ENCODE measurements at places on chromosomes 2 and 18.

DNA sequence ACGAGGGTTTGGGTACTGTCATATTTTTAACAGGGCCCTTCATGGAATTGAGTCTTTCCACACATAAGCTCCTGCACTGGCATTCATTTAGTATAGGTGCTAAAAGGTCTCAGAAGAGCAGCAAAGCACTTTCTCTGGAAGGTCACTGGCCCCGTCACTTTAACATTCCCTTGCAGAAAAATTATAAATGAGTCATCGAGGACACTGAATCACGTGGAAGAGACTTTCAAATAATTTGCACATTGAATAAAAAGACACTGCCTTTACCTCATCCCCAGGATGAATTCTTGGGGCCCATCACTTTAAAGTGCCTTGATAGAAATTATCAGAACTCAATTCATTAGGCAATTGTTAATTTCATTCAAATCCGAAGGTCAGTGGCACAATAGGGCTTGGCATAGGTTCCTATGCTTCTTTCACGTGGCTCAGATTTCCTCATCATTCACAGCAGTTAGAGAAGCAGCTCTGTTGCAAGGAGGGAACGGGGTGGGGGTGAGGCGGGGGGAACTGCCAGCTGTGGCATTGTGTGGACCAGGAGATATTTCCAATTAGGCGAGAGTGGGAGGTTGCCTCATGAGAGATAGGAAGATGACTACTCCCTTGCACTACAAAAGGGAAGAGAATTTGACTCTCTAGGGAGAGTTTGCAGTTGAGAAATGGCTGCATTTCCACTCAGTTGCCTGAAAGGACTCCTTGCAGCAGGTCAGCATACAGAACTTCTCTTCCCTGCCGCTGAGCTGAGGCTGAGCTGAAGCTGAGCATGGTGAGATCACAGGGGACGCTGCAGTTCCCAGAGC, 86.3 kb upstream of the NPAS2 start:
- peak; percentile 35 for DNase-seq

DNA sequence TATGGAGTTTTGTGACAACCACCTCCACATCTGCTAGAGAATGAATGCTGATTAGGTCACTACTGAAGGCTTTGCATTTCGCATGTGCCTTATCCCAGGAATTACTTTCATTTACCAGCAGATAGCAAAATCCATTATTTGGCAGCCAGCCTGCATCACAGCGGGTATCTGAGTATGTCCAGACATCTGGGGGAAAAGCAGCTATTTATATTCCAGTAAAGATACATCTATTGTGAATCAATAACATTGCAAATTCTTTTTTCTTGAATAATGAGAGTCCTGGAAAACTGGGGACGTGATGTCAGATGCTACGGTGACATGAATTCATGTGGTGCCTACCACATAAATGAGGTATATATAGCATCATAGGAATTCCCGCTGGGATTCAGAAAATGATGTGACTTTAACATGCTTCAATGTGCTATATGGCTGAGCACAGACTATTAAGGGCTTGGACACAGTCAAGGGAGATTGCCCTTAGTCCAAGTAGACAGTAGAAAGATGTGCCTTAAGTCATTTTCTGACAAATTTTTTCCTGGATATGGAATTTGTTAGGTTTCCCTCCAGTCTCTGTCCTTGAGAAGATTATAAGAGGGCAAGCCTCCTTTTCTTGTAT, 84.2 kb upstream of the CD302 start:
- DNase-seq = no peak

- no peak for DNase-seq
These were observed 465.6 kb upstream of the POU3F3 start for GRCh38 chr2:104388296-104388695.

- DNase-seq = no peak
These were observed 126.9 kb downstream of the KCNS3 start for GRCh38 chr2:18005411-18005810.

- DNase-seq = no peak
These were observed 114.6 kb upstream of the CCDC68 start for GRCh38 chr18:55073834-55074233.

DNA sequence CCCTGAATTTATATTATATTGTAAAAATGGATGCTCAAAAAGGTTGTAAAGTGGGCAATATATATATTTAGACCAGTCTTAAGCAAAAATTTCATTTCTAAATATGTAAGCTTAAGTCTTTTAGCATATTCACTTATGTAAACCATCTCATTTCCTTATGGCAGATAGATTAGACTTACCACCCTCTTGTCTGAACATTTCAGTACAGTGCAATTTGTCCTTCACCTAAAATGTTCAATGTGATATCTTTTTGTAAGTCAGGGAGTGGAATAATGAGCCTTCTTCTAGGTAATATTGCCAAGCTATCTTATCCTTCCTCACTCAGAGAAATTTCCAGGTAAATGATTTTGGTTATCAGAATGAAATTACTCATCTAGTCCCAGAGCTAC, 92.3 kb downstream of the KLF7 start:
- DNase-seq = no peak

DNA sequence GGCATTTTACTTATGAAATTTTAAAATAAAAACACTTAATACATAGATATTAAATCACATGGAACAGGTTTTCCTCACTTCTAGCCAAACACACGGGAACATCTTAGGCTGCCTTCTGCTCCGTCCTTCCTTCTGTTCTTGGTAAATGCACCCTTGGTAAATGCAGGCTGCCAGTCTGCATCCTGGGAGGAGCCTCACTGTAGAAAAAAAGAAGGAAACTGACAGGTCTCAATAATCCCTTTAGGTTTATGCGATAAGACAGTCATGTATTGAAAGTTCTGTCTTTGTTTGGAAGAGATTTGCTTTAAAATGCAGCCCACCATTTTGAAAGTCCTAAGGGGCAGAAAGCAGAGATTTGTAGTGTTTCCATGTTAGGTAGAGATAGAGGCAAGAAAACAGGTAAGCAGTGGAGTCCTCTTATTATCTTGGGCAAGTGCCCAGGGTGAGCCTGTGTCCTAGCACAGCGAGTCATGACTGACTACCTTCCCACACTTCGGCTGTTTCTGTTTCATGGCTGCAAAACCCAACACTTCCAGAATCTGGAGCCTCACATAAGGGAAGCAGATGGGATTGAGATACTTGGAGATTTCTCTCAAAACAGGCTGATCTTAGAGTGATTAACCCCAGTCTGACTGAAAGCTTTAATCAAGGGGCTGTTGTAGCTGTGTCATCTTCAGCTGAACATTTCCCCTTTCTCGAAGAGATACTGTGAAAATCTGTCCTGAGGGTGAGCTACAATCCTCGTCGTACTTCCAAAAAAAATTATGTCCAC, 131.4 kb upstream of the MAP3K20 start:
- DNase-seq = no peak

- DNase-seq = no peak
These were observed 551.2 kb upstream of the FSIP2 start for GRCh38 chr2:185187421-185187820.

GRCh38 chr18:48834413-48835031, 116.2 kb downstream of the SMAD7 start:
- DNase-seq = no peak

GRCh38 chr2:98039085-98039756, 43.5 kb upstream of the TMEM131 start:
- no peak for DNase-seq

GRCh38 chr2:75500633-75501032, 60.1 kb downstream of the EVA1A start:
- no peak for DNase-seq

DNA sequence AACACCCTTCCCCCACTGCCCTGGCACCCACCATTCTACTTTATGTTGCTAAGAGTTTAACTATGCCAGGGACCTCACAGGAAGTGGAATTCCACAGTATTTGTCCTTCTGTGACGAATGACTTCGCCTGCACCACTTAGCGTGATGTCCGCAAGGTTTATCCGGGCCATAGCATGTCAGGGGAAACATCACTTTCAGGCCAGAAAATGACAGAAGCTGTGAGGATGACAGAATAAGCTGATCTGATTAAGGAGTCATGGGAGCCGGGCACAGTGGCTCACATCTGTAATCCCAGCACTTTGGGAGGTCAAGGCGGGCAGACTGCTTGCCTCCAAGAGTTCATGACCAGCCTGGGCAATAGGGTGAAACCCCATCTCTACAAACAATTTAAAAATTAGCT, 248.8 kb downstream of the EIPR1 start:
- DNase-seq = no peak

DNA sequence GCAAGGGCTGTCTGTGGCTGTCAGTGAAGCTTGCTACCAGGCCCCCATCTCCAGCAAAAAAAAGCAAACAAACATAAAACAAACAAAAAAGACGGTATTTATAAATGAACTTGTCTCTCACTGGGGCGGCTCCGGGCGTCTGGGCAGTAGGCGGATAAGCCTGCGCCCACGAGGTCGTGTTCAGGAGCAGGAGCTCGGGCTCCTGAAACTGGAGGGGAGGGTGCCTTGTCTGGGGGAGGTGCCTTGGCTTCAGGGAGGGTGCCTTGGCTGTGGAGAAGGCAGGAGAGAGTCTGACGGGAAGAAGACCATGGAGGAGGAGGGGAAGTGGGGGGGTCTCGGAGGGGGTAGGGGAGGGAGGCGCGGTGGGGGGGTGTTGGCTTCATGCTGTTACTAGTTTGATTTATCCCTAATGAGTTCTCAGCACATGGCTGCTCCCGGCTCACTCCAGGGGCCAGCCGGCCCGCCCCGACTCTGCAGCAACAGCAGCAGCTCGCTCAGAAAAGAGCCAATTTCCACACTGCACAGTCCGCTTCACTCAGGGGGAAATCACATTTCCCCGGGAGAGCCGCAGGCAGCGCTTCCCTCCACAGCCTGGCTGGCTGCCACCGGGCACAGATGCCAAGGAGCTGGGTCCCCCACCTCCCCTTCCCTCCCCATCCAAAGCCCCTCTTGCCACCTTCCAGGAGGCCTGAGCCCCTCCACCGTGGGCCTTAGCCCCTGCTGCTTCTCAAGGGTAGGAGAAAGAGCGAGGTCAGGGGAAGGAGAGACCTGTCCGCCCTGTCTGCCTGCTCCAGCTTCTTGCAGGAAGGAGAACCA, 38.7 kb downstream of the PSD4 start:
- no peak for DNase-seq

DNA sequence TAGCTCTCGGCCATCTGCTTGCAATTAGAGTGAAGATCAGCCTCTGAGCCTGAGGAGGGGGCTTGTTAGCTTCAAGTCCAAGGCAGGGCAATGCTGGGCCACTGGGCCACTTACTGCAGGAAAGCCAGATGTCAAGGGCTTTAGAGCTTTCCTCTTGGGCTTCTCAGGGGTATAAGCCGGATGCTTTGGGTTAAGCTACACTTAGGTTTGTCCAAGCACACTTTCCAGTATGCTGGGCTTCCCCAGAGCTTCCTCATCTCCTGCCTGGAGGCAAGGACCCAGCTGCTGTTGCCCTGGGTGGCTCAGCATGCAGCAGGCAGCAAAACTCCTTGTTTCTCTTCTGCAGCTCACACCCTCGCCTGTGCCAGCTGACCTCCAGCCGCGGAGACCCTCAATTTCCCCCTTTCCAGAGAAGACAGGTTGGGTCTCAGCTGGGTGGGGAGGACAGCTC, 29.0 kb upstream of the ATOH8 start:
- DNase-seq = no peak

GRCh38 chr2:7014174-7014640, 97.0 kb downstream of the RNF144A start:
- DNase-seq = no peak

DNA sequence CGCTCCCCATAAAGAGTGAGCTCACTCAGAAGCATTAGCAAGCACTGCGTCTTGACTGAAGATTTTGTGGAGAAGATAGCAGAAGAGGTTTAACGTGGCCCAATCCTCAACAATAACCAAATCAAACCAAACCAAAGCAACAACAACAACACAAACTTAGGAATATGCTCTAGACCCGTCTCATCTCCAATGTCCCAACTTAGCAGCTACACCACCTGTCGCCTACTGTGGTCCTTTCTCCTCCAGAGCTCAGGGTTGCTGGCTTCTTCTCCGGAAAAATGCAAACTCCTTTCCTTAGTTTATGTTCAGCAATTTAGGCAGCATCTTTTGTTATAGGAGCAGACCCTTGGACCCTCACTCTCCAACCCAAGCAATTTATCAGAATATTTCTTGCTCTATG, 301.4 kb downstream of the ZNF521 start:
- no peak for DNase-seq

DNA sequence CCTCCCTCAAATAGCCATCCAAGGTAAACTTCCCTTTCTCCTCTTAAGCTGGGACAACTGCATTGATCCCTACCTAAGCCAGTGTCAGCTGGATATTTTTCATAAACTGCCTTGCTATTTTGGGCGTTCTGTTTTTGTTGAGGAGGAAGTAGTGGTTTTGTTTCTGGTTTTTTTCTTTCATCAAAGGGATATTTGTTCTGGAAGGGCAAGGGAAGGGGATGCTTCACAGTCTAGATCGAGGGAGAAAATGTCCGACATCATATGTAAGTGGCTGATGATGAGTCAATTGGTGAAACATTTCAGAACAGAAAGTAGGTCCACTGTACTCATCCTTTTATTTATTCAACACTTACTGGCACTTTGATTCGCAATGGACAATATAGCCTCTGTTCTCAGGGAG, 31.0 kb downstream of the TANC1 start:
- DNase-seq = no peak

- peak; percentile 50 for DNase-seq
These were observed at the start of gene WDSUB1 for GRCh38 chr2:159285929-159286708. WDSUB1 (minus strand) TSS chr2:159286703; CDS start chr2:159283069, 3,634 bp downstream.

- no peak for DNase-seq
These were observed 92.3 kb downstream of the KCNH7 start for GRCh38 chr2:162746310-162746709.

DNA sequence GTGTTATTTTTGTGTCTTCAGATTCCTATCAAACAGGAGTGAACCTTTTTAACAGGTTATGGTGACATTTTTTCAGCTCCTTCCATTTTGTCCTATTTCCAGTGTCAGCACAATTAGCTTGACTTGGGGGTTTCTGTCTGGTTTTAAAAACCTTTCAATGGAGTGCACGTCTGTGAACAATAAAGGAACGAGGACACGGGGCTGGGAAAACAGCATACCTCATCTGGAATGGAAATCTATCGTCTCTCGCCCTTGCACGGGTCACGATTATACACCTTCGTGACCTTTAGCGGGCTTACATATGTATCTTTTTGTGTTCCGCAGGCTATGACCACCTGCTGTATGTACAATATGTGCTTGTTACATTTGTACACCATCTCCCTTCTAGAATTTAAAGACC, 2.3 kb upstream of the ZNF532 start:
- DNase-seq = no peak

- DNase-seq = no peak
These were observed 35.5 kb downstream of the ZNF532 start for GRCh38 chr18:58900015-58900649.

GRCh38 chr2:199085261-199085660, 372.5 kb downstream of the SATB2 start:
- no peak for DNase-seq

GRCh38 chr2:98511981-98512380, 67.3 kb downstream of the INPP4A start:
- no peak for DNase-seq

GRCh38 chr2:9806656-9807055, 36.6 kb upstream of the TAF1B start:
- no peak for DNase-seq

GRCh38 chr18:58117786-58118403, 73.9 kb downstream of the NEDD4L start:
- no peak for DNase-seq

GRCh38 chr2:136703214-136703613, 62.1 kb upstream of the THSD7B start:
- DNase-seq = no peak

- DNase-seq = no peak
These were observed 16.8 kb upstream of the KCNJ3 start for GRCh38 chr2:154681741-154682140.

All from neuronal stem cell (in vitro differentiated cells).